ENCODE measurements at places on chromosomes 1 and 21.

DNA sequence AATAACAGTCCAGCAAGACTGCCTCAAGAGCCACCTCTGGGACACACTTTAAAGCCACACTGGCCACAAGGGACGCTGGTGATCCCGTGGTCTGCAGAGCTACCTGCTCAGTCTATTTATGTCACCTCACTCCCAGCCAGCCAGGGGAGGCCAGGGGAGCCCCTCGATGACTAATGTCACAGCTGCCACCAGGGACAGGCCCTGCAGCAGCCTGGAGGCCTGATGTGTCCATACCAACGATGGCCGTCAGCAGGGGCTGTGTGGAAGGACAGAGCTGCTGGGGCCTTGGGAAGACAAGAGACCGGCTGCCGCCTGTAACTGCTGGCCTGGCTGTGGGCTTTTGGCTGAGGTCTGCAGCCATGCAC, 71.0 kb downstream of the SIK1 start:
- DNase-seq, result no peak

GRCh38 chr1:57116871-57117270, 151.1 kb upstream of the C8B start:
- no peak for DNase-seq

GRCh38 chr1:92169214-92170005, 48.3 kb upstream of the C1orf146 start:
- DNase-seq, result no peak

GRCh38 chr1:94611681-94612475, 70.3 kb upstream of the F3 start:
- no peak for DNase-seq

GRCh38 chr1:182709225-182709764, 24.9 kb upstream of the RGS8 start:
- DNase-seq, result no peak

- no peak for DNase-seq
Measured at GRCh38 chr1:90411185-90411584, 305.9 kb downstream of the BARHL2 start.

- peak; percentile 51 for DNase-seq
Measured at GRCh38 chr1:24963099-24963872, 33.2 kb upstream of the RUNX3 start.

DNA sequence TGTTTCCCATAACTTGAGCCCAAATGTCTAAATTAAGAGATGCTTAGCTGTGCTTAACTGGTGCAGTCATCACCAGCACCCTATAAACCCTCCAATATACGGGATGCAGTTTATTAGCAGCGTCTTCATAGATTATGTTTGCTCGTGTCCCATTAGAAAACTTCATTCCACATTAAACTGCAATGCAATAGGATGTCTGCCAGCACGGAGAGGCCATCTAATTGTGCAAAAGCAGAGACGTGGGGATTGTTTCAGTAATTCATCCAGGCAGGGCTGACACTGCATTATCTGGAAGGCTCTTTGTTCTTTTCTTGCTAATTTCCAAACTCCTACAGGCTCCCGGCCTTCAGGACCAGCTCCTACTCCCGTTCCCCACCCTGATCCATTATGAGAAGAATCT, 89.5 kb downstream of the CSMD2 start:
- no peak for DNase-seq

- DNase-seq, result peak; percentile 50
Measured at GRCh38 chr1:59361766-59362165, 64.9 kb downstream of the FGGY start.

DNA sequence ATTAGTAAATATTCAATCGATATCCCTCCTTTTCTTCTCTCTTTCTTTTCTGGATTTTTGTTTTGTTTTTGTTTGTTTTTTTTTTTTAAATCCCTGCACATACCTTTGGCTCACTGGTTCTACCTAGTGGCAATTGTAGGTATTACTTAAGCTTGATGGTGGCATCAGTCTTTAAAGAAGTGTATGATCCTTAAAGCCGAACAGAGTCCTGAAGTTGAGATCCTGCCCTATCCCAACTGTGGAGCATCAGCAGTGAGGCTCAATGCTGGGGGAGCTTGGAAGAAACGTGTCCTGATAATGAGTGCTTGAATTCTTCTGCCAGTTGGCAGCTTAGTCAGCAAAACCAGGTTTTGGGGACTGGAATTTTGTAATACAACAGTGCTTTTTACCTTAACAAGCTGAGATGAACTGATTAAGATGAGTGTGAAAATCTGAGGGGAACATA, 60.8 kb downstream of the FASLG start:
- DNase-seq, result peak; percentile 29

DNA sequence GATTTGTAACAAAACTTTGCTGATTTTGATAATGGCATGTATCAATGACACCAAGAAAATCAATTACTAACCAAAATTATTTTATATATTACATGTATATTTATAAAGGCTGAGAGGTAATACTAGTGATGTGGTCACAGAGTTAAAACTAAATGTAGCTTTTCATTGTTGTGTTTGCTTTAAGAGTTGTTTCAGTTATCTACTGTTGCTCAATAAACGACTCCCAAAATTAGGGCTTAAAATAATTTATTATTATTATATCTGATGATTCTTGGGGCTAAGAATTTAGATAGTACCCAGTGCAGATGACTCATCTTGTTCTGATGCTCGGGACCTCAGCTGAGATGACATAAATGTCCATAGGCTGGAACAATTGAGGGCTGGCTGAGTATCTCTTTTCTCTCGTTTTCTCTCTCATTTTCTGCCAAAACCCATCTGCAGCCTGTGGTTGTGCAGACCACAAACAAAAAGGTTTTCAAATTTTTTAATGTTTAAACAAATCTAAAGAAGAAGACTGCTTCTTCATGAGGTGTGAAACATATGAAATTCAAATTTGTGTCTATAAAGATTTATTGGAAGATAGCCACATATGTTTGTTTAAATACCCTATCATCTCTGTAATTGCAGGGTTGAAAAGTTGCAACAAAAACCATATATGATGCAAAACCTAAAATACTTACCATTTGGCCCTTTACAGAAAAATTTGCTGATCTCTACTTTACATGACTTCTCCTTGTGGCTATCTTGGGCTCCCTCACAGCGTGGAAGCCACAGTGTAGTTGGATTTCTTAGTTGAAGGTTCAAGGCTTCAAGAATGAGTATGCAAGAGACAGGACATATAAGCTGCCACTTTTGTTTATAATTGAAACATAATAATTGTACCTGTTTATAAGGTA, 14.8 kb upstream of the PTPRC start:
- DNase-seq, result peak; percentile 73

DNA sequence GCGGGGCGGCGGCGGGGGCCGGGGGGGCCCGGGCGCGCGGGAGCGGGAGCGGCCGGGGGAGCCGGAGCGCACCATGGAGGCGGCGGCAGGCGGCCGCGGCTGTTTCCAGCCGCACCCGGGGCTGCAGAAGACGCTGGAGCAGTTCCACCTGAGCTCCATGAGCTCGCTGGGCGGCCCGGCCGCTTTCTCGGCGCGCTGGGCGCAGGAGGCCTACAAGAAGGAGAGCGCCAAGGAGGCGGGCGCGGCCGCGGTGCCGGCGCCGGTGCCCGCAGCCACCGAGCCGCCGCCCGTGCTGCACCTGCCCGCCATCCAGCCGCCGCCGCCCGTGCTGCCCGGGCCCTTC, 546 bp downstream of the SKI start:
- DNase-seq, result no peak

DNA sequence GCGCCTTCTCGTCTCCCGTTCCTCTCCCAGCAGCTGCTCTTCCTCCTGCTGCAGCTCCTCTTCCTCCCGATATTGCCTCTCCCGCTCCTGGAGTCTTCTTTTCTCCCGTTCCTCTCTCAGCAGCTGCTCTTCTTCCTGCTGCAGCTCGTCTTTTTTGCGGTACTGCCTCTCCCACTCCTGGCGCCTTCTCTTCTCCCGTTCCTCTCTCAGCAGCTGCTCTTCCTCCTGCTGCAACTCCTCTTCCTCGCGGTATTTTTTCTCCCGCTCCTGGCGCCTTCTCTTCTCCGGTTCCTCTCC, 5.3 kb downstream of the TCHH start:
- DNase-seq, result no peak
